ENCODE measurements at places on chromosomes 6 and 20.

DNA sequence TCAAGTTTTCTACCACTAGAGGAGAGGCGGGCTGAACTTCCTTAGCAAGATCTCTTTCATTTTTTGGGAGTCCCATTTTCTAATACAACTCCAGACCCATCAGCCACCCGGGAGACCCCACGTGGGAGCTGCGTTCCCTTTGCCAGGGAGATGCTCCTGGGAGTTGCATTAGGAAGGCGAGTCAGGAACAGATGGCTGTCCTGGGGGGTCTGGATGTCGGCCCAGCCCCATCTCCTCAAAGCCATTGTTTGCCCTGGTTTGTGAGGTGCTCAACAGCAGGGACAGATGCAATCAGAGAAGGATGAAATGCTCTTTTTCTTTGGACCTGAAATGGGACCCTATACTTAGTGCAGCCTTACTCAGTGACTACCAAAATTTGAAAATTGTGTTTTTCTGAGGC, 39.4 kb downstream of the CARMIL1 start:
- DNase-seq: no peak

DNA sequence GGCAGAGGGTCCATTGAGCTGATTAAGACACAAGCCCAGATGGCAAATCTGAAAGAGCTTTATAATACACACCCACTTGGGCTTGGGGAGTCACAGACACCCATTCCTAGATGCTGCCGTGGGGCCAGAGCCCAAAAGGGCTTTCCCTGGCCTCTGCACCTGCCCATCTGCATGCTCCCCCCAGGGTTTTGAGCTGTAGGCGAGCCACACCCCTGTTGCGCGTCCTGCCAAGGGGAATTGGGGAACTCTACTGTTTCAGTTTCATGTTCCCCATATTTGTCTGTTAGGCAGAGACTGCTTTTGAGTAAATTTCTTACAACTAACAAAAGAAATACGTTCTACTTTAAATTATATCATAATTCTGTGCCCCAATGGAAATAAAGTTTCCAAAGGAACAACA, 52.9 kb upstream of the FNDC1 start:
- no peak for DNase-seq

GRCh38 chr6:192313-192664, 100.0 kb upstream of the DUSP22 start:
- no peak for DNase-seq

DNA sequence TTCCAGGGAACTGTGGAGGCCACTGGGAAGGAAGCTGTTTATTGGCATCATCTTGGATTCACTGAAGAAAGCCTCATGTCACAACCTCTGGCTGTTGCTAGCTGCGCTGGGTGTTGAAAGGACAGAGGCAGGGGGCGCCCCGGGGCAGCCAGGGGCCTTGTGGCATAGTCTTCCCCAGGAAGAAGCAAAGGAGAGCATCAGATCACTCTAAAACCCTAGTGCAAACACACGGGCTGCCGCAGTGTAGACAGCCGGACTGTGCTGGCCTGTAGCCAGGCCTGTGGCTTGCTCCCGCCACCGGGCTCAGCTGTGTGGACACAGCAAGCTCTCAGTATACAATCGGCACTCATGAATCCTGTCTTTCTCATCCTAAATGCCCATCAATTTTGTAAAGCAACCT, 23.8 kb upstream of the SMOC2 start:
- DNase-seq: no peak

DNA sequence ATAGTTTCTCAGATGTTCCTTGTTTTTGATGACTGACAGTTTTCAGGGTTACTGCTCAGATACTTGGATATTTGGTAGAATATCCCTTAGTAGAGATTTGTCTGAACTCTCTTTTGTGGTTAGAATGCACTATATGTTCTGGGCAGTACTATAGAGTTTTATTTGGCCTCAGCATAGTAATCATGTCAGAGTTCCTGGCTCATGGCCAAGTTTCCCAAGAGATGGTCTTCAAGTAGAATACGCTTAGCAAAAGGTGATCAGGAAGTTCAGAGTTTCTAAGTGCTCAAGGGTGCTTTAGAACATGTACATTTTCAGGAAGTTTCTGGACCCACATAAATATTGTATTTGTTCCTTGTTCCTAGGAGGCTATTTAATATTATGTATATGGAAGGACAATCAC, 1209.7 kb upstream of the GJE1 start:
- DNase-seq: no peak
